Osteocyte (in vitro differentiated cells): ENCODE measurements at places on chromosomes 5 and 9.

DNA sequence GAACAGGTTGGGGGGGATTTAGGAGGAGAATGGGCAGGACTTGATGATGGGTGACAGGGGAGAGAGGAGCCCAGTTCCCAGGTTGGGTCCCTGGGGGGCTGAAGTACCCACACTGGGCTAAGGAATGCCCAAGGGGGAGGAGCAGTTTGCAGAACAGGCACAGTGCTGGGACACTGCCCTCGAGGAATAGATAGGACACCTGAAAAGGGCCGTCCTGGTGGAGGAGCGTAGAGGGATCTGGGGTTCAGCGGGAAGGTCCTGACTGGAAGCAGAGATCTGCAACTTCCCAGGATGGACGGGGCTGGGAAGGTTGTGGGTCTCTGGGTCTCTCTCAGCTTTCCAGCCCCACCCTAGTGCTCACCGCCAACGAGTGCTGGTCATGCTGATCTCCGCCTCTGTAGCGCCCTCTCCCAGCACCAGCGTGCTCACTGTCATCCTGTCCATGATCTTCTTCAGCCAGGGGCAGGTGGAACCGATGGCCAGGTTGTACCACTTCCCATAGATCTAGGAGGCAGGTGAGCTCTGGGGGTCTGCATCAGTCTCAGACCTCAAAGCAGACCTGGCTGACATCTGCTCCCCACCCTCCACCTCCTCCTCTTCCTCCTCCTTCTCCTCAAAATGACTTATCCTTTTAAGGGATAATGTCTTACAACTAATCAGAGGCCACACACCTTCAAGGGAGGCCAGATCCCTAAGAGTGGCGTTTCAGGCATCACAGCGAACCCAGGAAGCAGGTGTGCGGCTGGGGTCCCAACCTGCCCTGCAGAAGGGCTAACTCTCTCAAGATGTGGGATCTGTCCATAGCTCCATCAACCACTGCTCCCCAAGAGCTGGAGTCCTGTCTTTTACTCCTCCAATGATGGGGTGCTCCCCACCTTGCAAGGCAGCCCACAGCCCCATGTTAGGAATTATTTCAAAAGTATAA is 1.6 kb downstream of the AMBP start:
- no peak for DNase-seq

DNA sequence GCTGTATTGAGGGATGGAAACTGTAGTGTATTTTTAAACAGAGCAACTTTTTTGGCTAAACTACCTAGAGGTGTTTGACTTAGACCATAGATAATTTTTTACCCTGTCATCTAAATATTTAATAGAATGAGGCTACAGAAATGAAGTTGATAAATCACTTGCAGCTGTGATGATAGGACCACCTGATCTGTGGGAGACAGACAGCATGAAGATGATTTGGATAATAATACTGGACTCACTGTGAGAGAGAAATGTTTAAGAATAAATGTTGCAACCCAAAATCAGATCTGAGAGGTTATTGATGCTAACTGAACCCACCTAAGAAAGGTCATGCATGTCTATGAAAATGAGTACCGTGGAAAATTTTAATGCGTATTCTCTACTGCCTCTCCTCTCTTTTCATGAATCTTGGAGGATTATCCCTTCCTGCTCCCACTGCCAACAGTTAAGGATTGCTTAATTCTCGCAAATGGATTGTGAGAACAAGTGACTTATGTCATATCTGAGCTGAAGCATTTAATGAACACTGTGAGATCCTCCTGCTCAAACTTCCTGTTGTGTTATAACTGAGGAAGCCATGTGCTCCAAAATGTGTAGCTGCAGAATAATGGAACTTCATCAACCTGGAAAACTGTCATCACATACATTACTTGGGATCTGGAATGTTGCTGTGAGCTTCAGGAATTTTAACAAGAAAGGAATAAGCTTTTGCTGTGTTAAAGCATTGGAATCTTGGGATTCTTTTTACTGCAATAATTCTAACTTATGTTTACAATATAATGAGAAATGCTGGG is 617.9 kb upstream of the CDH18 start:
- no peak for DNase-seq

DNA sequence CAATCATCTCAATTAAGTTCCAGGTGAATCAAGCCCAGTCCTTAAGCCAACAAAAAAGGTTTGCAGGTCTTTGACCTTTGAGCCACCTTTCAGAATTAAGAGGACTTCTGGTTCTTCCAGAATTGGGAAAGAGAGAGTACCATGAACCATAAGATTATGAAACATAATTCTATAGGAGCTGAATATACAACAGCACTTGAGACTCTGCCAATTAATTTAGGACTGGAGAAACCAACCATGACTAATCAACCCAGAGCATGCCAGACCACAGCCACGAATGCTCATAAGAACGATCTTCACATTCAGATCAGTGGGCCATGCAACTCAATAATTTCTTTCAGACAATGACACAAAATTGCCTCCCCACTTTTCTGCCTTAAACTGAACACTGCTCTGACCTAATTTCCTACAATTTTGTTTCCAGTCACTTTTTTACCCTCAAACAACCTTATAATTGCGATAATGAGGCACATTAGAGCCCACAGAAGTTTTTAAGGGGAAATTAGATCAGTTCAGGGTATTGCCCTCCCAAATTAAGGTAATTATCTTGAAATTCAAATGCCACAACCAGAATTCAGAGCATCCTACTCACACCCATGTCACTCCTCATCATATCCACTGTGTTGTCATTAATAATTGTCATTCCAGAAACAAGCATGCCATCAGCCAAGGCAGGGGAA is 213.4 kb downstream of the ATPSCKMT start:
- no peak for DNase-seq

DNA sequence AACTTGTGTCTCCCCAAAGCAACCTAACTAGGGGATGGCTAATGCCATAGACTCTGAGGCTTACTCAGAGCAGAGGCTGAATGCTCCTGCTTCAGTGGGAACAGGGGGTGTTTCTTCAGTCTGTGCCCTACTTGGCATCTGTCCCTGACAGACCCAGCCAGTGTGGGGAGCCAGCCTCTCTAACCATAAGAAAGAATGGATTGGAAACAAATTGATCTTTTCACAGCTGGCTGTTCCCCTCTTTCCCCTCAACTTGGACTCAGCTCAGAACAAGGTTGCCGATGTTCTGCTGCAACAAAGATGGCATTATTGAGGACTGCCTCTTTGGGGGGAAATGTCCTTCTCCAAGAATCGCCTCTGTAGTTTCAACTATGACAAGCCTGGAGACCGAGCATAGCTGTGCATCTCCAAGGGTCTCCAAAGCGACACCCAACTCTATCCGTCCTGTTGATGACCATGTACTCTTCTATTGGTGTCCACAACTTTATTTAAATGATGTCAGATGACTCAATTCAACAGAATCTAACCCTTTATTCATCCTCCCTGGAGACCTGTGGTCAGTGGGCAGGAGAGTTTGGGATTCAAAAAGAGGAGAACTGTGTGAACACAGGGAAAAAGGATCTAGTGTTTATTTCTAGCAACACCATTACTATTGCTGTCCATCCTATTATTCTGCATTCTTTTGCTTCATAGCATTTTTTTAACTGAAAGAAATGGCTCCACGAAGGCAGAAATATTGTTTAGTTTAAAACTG is 24.7 kb upstream of the TNC start:
- no peak for DNase-seq

GRCh38 chr5:77972469-77973252 is 196.5 kb upstream of the TBCA start:
- DNase-seq, result no peak

- peak; percentile 81 for DNase-seq
Observed at GRCh38 chr9:125142560-125143376, 560 bp downstream of the SCAI start.

- peak; percentile 77 for DNase-seq
Observed at GRCh38 chr5:565782-566440, 41.7 kb upstream of the SLC9A3 start.

DNA sequence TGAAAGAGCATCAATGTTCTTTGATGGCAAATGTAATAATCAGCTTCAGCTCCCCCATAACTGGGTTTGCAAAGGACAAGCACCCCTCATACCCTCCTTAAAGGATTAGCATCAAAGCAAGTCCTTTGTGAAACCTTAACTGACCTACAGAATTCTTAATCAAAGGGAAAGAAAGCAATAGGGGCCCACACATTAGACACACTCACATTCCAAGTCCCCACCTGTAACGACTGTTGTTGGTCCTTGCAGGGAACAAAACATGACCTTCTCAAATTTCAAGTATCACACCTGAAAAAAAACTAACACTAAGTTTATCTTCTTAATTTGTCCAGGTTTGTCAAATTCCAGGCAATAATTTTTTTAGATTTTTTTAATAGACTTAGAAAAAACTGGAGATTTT is 32.6 kb downstream of the TTC39B start:
- DNase-seq, result no peak

GRCh38 chr9:108400297-108400696 is 455.5 kb downstream of the ACTL7B start:
- no peak for DNase-seq

GRCh38 chr5:17143335-17143734 is 74.1 kb upstream of the BASP1 start:
- no peak for DNase-seq

DNA sequence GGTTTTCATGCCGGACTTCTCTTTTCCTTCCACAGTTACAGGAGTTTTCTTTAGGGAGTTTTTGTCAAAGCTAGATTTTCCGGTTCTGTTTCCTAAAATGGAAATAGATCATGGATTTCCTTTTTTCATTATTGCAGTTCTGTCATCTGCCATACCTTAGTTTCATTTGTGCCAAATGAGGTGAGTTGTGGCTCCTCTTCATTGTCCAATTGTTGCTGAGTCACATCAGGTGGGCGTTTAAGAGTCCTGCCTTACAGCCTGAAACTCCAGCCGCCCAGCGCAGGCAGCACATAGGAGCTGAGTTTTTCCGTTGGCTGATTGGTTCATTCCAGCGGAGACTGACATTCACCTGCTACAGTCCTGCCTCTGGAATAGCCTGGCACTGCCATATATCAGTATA is 14.1 kb downstream of the SLC25A25 start:
- DNase-seq, result no peak

GRCh38 chr5:73448463-73449136 is at the start of gene FOXD1:
Gene FOXD1, minus strand, starts transcription at chr5:73448777. Its CDS starts 415 bp downstream, at chr5:73448362.
- peak; percentile 95 for DNase-seq

DNA sequence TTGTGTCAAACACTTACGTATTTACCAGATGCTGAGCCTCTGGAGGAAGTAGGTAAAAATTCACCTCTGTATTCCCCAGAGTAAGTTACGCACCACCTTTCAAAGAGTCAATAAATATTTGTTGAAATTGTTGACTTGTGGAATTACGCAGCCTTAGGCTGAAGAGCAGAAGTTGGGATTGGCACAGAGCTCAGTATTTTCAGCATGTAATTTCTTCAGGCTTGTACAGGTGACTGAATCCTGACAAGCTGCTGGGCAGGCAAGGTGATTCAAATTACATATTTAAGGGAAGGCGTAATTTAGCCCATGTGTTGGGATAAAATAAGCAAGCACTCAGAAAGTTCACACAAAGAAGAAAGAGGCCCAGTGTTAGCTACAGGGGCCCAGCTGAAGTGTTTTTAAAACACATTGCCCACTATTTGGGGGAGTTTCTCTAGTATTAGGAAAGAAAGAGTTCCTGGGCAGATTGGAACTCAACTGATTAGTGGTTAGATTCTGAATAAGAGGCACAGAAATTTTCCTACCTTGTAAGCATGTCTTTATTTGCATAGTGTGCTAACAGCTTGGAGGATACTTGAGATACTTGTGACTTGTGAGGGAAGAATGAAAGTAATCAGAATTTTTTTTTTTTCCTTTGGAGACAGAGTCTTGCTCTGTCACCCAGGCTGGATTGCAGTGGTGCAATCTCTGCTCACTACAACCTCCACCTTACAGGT is 165.3 kb upstream of the FBXL7 start:
- DNase-seq, result no peak

- DNase-seq, result no peak
Observed at GRCh38 chr5:172901012-172901780, 58.0 kb upstream of the RPL26L1 start.

DNA sequence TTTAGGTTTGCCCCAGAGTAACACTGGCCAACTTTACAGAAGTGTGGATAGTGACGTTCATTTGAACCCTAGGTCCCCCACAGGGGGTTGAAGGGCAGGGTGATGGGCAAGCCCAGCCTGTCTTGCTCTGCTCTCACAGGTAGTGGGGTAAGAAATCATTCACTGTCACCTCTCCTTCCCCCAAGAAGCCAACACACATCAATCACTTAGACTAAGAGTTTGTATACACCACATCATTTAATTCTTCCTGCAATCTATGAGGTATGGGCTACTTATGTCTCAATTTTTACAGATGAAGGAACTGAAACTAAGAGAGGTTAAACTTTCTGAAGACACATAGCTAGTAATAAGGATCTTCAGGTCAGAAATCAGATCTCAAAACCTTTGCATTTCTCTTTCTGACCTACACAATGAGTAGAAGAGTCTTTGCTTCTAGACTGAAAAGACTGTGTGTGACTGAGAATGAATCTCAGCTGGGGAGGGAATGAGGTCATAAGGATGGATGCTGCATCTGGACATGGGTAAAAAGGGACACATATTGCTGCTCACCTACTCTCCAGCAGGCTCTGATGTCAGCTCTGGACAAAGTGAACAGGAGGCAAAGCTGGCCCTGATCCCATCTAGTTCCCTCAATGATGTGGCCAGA is 81.0 kb upstream of the EQTN start:
- no peak for DNase-seq

DNA sequence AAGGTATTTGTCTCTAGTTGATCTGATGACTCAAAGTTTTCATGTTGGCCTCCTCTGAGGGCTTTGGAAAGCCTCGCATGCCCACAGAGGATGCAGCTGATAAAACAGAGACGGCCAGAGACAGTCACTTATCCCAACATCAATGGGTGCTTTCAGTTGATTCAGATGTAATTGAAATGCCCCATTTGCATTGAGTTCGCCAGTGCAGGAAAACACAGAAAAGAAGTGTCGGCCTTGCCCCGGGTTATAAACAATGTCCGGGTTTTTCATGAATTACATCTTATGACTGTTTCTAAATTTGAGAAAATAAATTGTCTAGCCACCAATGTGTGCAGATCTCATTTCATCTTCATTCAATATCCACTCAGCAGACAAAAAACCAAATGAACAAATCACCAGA is 42.2 kb upstream of the ICE1 start:
- DNase-seq, result no peak

DNA sequence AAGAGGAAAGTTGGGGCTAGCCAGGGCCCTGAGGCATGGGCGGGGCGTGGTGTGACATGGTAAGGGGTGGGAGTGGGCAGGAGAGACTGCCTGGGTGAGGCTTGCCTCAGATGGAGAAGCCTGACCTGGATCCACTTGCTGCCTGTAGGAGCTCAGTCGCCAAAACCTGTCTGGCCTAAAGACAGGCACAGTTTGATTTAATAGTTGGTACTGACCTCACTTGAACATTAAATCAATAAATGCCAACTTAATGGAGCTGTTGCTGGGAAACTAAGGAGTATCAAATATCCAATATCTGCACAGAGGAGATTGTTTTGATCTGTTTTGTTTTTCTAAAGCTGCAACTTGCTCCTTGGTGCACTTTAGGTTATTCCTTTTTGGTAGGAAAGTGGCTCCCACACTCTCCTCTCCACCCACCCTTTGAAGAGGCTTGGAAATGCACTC is 86.4 kb downstream of the RCL1 start:
- DNase-seq, result peak; percentile 70

DNA sequence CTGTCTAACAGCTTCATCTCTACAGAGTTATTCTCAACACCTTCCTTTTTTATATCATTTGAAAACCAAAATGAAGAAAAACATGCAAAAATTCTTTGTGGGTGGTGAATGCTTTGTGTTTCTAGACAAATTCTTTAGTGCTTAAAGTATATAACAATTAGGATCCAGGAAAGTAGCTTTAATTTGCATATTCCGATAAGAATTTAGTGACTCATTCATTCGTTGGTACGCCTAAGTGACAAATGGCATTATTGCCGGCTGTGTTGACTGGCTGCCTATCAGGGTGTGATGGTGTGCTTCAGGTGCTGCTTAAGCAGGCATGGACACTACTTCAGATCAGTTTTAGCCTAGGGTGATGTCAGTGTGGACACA is 35.2 kb downstream of the LMNB1 start:
- no peak for DNase-seq
